Activated CD8-positive, alpha-beta T cell treated with anti-CD3 and anti-CD28 coated beads for 36 hours (primary cell): ENCODE measurements at places on chromosomes 12 and 14. TPM values are rescaled to one million over a fixed set of nuclear protein-coding genes. Genes with fewer than 3 reads are reported as not detected.

Gene CTSG
- total RNA-seq, result not detected

Gene TPPP2
- total RNA-seq, result not detected

Gene ABCB9
- 4.3 TPM for total RNA-seq

Gene AICDA
- not detected for total RNA-seq

Gene TBPL2
- total RNA-seq, result not detected

Gene KLHL42
- total RNA-seq, result 11.3 TPM

Gene IRAK3
- 0.31 TPM for total RNA-seq

Gene SERPINA6
- not detected for total RNA-seq

GRCh38 chr12:92124689-92125029 is 21.0 kb downstream of the BTG1 start:
- H3K27ac ChIP-seq, result peak overlapping the region; percentile 84
- peaks cover 58% of the 10 kb centered on the region for H3K4me1 ChIP-seq
- no peak for DNase-seq
- peak overlapping the region; percentile 34 for H3K4me3 ChIP-seq

DNA sequence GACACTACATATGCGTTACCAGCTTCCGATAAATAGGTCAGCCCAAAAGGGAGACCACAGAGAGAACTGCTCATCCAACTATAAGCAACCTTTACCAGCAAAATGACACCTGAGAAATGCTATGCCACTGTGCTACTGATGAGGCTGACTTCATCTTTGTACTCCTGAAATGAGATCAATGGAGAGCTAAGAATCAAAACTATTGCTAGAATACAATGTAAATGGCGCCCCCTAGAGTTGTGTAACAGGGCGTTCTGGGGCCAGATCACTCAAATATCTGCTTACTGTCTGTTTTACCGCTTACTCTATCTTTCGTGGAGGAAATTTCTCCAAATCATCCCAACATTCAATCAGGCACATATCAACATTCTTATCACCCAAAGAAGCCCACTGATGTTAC is 4.6 kb downstream of the ZNF384 start:
- peaks cover 49% of the 10 kb centered on the region for H3K4me1 ChIP-seq
- H3K27ac ChIP-seq, result peak overlapping the region; percentile 80
- peaks cover 53% of the 10 kb centered on the region for H3K36me3 ChIP-seq
- no peak overlapping the region for H3K4me3 ChIP-seq

GRCh38 chr14:73230051-73230450 is 7.3 kb upstream of the PAPLN start:
- H3K4me3 ChIP-seq, result no peak overlapping the region
- DNase-seq, result no peak
- no peaks in the 10 kb centered on the region for H3K4me1 ChIP-seq
- H3K36me3 ChIP-seq, result no peaks in the 10 kb centered on the region
- H3K27ac ChIP-seq, result no peak overlapping the region

GRCh38 chr12:113196990-113197389 is 11.5 kb downstream of the RITA1 start:
- peaks cover 3% of the 10 kb centered on the region for H3K36me3 ChIP-seq
- no peak overlapping the region for H3K27ac ChIP-seq
- no peak overlapping the region for H3K4me3 ChIP-seq

GRCh38 chr14:83624541-83624940 is 1905.4 kb upstream of the FLRT2 start:
- H3K4me3 ChIP-seq, result no peak overlapping the region
- H3K36me3 ChIP-seq, result no peaks in the 10 kb centered on the region
- H3K4me1 ChIP-seq, result no peaks in the 10 kb centered on the region

DNA sequence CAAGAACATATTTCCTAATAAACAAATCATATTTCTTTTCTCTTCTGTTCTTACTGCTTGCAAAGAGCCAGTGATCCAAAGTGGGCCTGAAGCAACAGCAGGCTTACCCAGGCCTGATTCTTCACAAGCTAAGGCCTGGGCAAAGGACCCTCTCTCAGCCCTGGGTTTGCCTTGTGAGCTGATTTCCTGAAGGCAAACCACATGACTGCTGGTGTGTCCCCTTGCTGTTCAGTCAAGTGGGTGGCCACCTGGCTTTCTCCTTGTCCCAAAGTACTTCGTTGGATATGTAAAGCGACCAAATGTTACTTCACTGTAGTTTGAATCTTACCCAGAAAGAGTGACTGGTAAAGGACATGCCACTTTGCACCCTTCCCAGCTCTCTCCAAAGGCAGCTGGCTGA is 392.9 kb downstream of the ZFP36L1 start:
- no peak overlapping the region for H3K4me3 ChIP-seq
- H3K36me3 ChIP-seq, result no peaks in the 10 kb centered on the region
- H3K27ac ChIP-seq, result no peak overlapping the region
- no peaks in the 10 kb centered on the region for H3K27me3 ChIP-seq

- H3K27me3 ChIP-seq, result no peaks in the 10 kb centered on the region
- no peak overlapping the region for H3K27ac ChIP-seq
- H3K36me3 ChIP-seq, result no peaks in the 10 kb centered on the region
- DNase-seq, result no peak
- no peak overlapping the region for H3K4me3 ChIP-seq
These were observed 51.1 kb upstream of the HIF1A start for GRCh38 chr14:61644175-61644574.

DNA sequence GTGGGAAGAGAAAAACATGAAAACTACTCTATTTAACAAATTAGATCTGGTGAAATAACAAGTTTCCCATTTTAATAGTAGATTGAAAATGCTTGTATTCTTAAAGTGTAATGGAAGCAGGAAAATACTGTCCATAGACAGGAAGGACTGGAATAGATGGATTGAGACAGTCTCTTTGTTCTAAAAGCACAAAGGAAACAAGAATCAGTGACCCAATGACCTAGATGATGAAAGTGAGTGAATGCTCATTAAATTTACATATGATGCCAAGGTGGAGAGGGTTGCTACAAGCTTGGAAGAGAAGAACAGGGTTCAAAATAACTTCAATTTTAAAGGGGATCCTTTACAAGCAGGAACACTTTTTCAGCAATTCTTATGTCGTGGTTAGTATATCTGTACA is 233.1 kb downstream of the TRHDE start:
- no peak for DNase-seq
- no peaks in the 10 kb centered on the region for H3K36me3 ChIP-seq
- H3K4me3 ChIP-seq, result no peak overlapping the region
- no peaks in the 10 kb centered on the region for H3K4me1 ChIP-seq
